ENCODE measurements at places on chromosomes 7 and 10.

DNA sequence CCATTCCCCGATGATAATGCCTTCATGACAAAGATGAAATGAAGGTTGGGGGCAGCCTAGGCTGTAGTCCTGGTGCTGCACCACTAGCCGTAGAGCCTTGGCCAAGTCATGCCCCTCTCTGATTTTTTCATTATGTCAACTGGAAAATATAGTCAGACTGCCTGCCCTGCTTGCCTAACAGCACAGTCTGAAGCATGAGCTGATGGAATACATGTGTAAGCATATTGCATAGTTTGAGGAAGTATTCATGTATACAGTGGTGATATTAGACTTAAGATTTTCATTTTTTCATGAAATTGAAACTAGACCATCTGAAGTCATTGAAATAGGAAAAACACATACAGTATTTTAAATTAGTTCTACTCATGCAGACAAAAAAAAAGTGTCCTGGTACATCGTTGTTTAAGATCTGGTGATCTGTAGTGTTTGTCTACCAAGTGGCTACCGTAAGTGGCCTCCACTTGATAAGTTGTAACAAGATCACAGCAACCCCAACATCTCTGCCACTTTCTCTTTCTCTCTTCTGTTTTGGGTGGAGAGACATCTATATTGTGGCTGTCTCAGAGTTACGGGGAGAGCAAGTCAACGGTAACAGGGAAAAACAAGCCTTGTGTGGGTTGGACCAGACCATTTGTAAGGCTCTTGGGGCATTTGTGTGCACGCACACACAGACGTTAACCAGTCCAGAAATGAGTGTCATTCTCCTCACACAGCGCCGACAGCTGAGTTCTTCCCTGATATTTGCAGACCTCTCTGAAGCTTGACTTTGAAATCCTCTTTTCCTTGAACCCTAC lies 716.6 kb upstream of the GALNT17 start:
- DNase-seq = no peak

DNA sequence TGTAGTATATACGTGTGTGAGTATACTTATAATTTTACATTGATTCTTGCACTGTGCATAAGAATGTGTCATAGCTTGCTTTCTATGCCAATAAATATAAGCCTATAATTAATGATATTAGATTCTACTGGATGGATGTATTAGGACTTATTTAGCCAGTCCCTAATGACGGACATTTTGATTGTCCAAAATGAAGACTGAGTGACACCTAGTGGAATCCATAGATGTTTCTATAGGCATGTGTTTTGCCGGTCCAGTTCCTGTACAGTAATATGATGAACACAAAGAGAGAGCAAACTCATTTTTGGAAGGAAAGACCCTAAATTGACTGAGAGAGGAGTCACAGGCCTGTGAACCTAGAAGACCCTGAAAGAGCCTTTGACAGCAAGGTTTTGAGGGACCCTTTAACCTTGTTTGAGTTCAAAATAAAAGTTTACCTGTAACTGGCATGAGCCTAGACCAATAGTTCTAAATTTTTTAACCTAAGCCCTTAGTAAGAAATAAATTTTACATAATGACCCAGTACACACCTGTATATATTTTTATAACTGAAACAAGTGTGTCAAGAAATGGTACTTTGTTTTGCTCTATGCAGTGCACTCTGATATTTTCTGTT lies 42.4 kb upstream of the AGBL3 start:
- DNase-seq = no peak

DNA sequence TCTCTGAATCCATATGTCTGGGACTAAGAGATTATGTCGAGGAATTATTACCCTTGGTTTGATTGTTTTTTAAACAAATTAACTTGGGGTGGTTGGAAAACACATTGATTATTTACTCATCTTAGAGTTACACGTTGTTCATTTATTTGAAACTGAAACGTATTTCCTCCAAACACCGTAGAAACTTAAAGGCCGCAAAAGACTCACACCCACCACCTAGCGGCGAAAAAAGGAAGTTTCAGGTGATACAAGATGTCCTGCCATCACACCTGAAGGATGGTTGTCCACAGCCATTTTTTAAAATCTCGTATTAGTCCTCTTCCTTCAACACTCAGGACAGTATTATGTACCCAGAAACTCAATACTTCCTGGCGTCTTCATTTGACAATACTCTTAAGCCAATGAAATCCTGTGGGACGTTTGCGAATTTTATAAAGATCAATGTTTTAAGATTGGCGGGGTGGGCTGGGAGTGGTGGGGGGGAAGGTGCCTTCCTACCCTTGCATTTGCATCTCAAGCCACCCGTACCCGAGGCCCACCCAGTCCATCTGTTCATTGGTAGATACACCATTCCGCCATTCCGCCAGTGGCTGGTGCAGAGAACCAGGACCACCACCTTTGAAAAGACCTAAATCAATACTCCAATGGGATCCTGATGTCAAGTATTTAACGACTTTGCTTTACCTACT lies 1.4 kb upstream of the LCOR start:
- peak; percentile 77 for DNase-seq

GRCh38 chr10:97798958-97799610 lies 27.3 kb upstream of the SFRP5 start:
- no peak for DNase-seq

- no peak for DNase-seq
Measured at GRCh38 chr7:35893649-35894048, 92.8 kb downstream of the SEPTIN7 start.

DNA sequence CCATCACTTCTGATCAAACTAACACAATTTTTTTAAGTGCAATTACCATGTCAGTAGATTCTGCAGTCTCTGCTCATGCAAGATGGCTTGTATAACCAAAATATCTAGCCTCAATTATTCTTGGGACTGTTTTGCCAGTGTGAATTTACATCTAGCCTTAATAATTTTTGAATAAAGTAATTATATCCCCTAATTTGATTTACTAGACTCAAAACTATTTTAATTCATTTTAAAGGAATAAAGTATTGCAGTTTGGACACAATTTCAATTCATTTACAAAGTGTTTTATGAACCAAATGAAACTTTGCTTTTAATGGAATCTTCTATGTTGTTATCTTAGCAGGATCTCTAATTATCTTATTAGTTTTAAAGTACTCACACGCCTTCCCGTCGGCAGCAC lies 55.7 kb downstream of the SGCE start:
- no peak for DNase-seq

DNA sequence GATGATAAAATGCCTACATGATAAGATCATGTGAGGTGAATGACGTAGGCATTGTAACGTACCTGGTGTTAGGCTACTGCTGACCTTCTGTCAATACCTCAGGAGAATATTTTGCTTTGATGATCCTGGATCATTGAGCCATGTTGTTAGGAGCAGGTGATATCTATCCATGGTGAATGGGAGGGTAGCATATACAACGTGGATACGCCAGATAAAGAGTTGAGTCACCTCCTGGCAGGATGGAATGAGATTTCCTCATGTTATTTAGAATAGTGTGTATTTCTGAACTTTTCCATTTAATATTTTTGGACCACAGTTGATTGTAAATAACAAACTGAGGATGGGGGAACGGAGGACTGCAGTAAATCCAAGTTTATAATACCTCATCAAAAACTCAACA lies 11.8 kb upstream of the CLDN12 start:
- no peak for DNase-seq
